CD8-positive, alpha-beta memory T cell (primary cell): ENCODE measurements at places on chromosomes 7 and 10.

- no peak for DNase-seq
Measured at GRCh38 chr10:121661451-121661851, 63.2 kb upstream of the FGFR2 start.

DNA sequence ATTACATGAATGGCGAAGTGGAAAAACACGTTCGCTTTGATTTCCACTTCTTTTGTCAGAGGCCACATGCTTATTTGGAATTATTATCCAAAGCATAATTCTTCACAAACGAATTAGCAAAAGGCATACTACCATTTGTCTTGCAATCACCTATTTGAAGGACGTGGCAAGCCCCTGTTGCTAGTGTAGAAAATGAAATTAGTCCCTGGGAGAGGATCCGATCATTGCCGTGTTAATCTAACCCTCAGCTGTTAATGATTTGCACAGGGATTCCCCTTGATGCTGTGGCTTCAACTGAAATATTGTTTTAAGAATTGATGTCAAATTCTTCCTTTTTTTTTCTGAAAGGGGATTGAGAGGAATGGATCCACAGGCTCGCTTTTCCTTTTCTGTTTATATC, 4.6 kb downstream of the AGMO start:
- DNase-seq, result no peak

DNA sequence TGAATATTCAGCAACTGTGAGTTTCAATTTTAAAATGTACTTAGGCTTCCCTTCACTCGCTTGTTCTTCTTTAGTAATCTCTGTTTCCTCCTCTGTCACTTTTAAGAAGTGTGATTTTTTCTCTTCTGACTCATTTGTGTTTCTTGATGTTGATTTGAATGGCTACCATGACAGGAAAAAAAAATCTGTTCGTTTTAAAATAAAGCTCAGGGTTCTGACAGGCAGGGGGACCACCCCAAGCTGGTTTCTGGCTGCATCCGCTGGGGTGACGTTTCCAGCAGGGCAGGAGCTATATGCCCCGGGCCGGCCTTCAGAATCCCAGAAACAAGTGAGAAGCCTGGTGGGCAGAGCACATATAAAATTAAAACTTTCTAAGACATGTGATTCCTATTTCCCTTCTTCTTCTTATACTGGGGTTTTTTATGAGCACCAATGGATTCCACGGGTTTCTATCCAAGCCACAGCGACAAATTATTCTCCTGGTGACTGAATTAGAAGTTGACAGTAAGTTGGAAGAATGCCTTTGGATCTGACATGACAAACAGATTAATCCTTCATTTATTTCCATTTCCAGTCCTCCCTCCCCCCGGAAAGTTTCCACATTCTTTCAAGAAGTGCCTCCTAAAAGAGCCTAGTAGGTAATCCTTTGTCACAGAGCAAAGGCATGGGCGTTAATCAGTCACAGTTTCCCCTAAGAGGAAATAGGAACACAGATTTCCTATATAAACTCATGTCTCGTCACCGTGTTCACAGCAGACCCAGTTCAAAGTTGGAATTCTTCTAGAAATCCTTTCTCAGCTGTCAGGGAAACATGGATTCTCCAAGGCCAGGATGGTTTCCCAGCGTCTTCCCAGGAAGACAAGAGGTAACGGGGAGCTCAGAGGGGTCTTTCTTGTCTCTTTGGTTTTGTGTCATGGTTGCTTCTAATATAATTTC, 79.9 kb downstream of the PTPRE start:
- no peak for DNase-seq

GRCh38 chr10:77156406-77156879, 481.2 kb downstream of the KCNMA1 start:
- no peak for DNase-seq

- no peak for DNase-seq
Measured at GRCh38 chr7:116224492-116225098, 14.3 kb downstream of the TES start.

- DNase-seq, result no peak
Measured at GRCh38 chr10:21208666-21209316, 311.7 kb upstream of the NEBL start.

GRCh38 chr10:77371848-77372799, 265.5 kb downstream of the KCNMA1 start:
- DNase-seq, result no peak

GRCh38 chr10:89793649-89794254, 92.4 kb downstream of the KIF20B start:
- DNase-seq, result no peak

DNA sequence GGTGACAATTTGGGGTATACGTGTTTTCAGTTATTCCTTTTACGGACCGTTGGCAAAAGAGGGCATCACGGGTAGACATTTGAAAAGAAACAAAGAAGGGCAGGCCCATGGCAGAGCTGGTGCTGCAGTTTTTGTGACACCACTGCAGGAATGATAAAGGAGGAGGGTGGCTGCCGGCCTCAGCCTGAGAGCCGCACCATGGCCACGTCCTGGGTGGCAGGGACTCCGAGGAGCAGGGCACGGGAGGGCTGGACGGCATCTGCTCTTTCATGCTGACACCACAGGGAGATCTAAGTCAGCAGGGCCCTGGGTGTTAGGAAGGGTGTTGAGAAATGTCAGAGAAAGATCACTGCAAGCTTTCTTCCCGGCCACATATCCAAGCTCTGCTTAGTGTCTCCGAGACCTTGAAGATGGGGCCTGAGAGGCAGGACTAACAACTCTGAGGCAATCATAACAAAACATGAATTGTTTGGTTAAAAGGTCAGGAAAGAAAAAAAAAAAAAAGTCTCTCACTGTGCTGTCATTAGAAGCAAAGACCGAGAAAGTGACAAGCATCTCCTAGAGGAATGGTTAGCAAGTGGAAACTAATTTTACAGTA, 36.6 kb downstream of the INSYN2A start:
- no peak for DNase-seq

DNA sequence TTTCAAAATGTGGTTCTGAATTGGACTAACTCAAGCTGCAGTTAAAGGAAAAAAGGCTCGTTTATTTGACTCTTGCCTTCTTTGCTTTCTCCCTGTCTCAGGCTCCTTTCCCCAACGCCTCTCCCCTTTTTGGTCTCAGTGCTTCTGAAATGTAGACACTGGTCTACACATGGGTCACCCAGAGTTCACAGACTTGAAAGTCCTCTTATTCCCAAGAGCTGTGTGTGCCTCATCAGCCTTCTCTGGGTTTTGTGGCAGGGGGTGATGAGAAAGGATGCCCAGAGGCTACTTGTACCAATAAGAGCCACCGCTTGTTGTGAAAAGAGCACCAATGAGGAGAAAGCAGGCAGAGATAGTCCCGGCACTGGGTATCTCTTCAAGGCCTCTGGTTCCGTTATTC, 125.7 kb downstream of the BICC1 start:
- DNase-seq, result no peak

DNA sequence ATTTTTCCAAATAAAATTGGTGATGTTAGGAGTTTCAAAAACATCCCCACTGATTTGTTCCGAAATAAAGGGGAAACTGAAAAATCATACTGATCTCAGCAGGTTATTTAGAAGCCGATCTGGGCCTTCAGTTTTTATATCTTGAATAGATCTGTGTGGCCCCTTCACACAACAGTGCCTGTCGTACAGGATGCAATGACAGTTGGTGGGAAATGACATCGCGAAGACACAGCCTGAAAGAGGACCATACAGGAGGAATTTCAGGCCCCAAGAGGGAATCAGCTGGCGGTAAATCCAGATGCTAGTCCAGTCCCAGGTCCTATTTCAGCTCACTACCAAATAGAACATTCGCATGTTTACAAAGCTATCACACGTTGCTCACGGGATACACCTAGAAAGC, 3.0 kb downstream of the H2BK1 start:
- DNase-seq, result no peak

DNA sequence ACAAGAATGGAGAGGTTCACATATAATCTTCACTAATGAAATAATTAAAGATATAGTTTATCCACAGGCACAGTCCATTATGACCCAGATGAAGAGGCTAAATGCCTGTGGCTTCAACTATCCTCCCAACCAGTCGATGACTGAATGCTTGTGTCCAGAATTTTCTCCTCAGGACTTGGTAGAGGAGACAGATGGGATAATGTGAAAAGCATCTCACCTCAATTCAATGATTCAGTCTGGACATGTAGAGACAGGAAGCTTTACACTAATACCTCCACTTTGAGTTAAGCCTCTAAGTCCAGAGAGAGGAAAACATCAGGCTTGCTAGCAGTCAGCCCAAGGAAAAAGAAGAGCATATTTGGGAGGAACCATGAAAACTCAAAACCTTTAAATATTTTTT, 59.1 kb upstream of the COL1A2 start:
- no peak for DNase-seq

DNA sequence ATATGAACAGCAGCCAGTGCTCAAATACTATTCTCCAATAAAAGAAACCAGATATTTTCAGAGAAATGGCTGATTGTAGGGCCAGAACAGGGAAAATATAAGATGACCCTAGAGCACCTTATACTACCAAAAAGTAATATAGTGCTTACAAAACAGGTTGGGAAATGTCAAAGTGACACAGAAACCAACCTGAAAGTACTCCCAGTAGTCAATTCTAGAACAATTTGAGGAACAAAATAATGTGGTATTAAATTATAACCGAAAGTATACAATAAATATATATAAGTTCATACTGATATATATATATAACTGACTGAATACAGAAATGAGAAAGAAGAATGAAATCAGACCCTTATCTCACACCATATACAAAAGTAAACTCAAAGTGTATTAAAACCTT, 657.2 kb upstream of the PHF14 start:
- no peak for DNase-seq

DNA sequence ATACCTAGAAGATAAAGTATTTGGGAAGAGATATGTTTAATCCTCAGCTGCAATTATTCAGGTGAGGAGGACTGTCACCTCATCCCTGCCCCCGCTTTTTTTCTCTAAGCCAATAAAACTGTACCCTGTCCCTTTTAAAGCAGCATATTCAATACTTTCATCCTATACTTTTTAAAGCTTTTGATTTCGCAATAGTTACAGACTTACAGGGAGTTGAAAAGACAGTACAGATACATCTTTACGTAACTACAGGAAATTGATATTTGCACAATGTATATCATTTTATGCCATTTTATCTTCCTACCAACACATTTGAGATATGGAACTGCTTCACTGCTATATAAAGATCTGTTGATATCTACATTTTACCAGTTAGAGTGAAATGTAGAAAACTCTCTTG, 47.6 kb downstream of the STK17A start:
- no peak for DNase-seq

- DNase-seq, result no peak
Measured at GRCh38 chr7:150823484-150824126, 23.0 kb downstream of the TMEM176A start.

DNA sequence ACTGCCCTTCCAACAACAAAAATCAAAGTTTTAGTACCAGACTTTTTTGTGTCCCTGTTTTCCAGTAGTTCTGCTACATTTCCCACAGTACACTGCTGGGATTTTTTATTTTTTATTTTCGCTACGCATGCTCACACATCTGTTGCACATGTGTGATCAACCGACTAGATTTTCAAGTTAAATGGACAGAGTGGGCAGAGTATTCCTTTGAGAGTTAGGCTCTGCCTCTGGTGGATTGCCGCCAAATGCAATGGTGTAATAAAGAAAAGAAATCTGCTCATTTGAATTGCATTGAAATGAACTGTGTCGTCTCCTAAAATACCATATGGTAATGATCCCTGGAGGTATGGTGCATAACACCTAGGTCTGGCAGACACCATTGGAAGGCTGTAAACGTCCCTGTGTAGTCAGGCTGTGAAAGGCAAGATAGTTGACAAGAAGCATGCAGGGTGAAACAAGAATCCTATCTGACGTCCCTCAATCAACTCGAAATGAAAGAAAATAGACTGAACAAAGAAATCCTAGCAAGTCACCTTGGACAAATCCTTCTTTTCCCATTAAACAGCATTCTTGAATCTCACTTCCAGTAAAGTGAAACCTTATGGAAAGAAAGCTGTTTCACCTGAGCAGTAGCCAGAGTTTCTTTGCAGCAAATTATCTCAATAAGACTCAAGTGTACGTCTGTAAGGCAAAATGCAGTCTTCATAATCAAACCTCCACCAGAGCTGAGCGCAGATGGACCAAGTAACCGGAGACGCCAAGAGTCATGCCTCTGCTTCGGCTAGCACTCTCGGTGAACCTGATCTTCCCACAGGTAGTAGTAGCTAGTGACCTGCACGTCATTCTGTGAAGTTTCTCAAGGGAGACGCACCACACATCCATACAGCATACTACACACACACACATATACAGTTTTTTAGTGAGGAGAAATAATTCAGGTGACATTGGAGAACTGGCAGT, 357.3 kb downstream of the CRPPA start:
- DNase-seq, result no peak

GRCh38 chr10:118423800-118424442, 81.8 kb upstream of the FAM204A start:
- DNase-seq, result peak; percentile 25

DNA sequence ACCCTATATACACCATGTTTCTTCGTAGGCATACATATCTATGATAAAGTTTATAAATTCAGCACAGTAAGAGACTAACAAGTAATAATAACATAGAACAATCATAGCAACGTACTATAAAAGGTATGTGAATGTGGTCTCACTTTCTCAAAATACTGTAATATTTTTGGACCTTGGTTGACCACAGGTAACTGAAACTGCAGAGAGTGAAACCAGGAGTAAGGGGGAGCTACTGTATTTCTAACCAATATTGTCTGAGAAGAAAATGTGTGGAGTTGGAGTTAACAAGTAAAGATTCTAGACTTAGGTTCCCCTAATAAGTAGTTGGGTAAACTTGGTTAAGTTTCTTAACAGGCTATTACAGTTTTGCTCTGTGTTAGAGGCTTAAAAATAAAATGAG, 72.1 kb downstream of the GNAI1 start:
- no peak for DNase-seq

DNA sequence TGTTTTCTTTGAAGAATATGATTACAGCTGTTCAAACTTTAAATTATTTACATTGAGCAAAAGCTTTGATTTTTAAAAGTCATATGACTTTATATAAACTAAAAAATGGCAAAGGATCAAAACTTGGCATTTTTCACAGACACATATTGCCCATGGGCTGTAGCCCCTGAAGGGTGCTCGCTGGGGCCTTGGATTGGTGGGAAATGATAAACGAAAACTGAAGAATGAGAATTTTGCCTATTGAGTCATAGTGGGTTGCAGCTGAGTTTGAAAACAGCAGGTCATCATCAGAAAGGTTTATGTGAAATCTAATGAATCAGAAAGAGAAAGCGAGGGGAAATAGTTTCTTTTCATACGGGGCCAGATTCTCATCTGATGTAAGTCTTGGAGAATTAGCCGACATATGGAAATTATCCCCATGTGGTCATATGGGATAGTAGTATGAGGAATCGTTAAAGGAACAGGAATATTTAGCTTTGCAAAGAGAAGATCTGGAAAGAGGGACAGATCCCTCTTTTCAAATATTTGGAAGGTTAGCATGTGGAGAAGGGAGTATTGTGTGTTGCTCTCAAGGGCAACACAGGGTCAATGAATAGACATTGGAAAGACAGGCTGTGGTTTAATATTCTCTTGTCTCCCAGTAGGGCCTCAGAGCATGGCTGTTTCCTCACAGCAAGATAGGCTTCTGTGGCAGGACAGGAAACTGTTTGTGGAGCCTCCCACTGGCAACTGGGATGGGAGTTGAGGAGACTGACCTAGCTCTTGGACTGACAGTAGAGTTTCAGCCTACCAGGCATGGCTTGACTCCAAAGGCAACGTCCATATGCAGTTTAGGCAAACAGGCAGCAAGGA, 119.0 kb downstream of the FZD1 start:
- no peak for DNase-seq

GRCh38 chr10:103574097-103575061, 80.9 kb downstream of the NEURL1 start:
- no peak for DNase-seq

GRCh38 chr10:11036424-11037011, 18.8 kb downstream of the CELF2 start:
- no peak for DNase-seq
